ENCODE measurements at places on chromosomes 16 and 17.

DNA sequence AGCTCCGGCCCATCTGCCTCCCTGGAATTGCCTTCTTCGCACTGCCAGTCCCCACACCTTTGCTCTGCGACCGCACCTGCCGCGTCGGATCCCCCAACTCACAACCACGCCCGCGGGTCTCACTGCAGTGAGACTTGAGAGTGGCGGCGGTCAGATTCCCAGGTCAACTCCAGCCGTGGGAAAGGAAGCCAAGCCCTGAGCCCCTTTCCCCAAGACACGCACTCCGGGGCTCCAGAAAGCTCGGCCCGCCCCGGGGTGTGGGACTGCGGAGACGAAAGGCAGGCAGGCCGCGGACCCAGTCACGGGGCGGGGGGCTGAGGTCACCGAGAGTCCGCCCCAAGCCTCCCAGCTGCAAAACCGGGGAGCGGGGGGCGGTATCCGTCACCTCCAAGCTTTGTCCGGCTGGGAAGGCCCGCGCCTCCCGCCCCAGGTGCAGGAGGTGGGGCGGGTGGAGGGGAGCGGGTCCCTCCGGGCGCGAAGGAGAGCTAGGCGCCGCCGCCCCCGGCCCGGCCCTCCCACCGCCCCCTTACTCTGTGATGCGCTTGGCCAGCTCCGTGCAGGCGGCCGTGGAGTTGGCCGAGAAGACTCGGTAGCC, 615 bp downstream of the PRPSAP1 start:
- no peak for DNase-seq

DNA sequence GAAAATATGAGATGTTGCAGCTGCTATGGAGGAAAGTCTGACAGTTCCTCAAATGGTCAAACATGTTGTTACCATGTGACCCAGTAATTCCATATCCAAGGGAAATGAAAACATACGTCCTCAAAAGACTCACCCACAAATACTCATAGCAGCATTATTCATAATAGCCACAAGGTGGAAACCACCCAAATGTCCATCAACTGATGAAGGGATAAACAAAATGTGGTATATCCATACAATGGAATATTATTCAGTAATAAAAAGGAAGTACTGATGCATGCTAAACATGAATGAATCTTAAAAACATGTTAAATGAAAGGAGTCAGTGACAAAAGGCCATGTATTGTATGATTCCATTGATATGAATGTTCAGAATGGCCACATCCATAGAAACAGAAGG, 140.2 kb downstream of the PITPNC1 start:
- DNase-seq, result no peak

GRCh38 chr17:76252040-76252954, 12.0 kb upstream of the RNF157 start:
- DNase-seq, result no peak

DNA sequence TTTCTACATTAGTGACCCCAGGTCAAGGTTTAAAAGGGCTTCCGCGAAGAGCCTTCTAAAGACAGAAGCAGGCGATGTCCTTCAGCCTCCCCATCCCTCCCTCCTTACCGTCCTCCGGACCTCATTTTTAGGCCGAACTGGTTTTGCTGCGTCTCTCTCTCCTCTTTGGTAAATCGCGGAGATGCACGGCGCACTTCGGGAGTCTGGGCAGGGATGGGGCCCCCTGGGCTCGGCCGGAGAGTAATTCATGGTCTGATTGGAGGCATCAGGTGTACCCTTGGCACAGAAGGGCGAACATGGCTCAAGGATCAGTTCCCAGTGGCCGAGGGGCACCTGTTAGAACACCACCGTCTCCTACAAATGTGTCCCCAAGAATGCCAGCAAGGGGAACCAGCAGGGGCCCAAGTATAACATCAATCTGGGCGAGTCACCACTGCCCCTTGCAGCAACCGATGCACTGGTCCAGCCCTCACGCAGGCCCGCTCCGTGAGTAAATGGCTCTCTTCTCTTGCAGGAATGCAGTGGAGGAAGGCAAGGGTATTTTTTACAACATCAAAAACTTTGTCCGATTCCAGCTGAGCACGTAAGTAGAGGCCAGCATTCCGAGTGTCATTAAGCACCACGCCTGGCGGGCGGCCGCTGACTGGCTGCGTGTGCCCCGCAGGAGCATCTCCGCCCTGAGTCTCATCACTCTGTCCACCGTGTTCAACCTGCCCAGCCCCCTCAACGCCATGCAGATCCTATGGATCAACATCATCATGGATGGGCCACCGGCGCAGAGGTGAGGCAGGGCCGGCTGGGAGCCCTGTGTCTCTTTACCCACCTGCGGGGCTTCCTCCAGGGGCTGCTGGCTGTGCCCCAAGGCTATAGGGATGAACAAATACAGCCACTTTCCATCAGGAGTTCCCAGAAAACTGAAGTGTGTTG, 45.6 kb downstream of the MEAK7 start:
- DNase-seq, result no peak

DNA sequence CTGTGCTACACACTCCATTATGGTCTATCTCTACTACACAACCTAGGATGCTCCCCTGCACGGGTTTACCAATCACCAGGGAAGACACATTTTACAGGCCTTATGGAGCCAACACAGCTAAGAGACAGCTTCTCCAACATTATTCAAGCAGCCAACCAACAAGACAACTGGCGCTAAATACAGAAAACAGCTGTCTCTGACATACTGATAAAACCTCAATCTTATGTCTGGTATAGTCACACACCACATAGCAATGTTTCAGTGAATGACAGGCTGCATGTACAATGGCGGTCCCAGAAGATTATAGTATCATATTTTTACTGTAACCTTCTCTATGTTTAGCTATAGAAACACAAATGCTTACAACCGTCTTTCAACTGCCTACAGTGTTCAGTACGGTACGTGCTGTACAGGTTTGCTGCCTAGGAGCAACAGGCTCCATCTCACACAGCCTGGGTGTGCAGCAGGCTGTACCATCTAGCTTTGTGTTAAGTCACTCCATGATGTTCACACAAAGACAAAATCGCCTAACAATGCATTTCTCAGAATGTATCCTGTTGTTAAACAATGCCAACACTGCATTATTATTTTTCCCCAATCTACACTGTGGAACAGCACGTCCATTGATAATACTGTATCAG, 10.9 kb downstream of the USP22 start:
- no peak for DNase-seq

- DNase-seq, result no peak
Observed at GRCh38 chr16:54359555-54359954, 73.0 kb upstream of the IRX3 start.

DNA sequence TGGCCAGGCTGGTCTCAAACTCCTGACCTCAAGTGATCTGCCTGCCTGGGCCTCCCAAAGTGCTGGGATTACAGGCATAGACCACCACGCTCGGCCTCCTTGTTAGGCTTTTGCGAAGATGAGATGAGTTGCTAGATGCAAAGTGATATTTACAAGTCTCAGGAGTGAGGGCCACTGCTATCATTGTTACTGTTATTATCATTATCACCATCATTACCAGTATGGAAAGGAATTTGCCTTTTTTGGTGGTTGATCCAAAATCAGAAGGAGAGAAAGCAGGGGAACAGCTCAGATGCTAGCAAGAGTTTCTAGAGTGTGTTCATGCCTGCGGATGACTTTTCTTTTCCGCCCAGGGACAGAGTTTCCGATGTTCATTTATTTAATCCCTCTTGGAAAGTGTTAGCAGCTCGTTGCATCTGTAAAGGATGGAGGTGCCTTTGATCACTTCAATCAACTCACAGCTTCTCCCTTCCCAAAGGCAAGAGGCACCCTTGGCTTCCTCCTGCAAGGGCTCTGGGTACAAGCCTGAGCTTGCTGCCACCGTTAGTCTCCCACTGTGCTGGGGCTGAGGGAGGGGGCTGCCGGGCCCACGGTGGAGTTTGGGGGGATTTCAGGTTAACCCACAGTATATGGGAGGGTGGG, 21.6 kb downstream of the ITPRIPL2 start:
- no peak for DNase-seq

GRCh38 chr17:41579484-41580243, 7.0 kb downstream of the KRT14 start:
- DNase-seq, result peak; percentile 85

DNA sequence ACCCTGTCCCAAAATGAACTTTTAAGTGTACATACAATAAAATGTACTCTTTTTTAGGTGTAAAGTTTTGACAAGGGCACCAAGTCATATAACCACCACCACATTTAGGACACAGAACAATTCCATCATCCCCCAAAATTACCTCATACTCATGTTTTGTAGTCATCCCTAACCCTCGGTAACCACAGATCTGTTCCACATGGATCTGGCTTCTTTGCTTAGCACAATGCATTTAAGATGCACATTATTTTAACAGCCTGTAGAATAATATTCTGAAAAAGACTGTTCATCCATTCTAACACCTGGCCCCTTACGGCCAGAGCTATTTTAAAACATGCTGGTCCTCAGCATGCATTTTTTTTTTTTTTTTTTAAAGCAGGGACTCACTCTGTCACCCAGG, 25.2 kb upstream of the CFAP20 start:
- DNase-seq, result no peak

GRCh38 chr17:3641014-3641413, 4.5 kb downstream of the CTNS start:
- DNase-seq, result no peak

DNA sequence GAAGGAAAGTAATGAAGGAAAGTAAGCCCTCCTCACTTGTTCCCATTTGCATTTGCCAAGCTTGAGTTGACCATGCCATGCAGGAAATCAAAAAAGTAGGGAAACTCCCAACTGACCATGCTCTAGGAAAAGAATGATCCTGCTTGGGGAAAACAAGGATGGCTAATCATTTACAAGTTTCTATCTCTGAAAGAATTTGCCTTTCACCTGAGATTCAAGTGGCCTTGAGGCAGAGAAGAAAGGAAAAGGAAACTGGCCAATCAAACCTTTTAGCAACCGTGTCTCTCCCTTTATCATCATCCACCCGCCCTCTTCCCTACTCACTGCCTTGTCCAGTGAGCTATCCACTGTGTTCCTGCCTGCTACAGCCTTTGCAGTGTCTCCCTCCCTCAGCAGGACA, 757.2 kb upstream of the SOX9 start:
- DNase-seq, result no peak

GRCh38 chr16:15399317-15399716, 3.8 kb downstream of the MPV17L start:
- no peak for DNase-seq

DNA sequence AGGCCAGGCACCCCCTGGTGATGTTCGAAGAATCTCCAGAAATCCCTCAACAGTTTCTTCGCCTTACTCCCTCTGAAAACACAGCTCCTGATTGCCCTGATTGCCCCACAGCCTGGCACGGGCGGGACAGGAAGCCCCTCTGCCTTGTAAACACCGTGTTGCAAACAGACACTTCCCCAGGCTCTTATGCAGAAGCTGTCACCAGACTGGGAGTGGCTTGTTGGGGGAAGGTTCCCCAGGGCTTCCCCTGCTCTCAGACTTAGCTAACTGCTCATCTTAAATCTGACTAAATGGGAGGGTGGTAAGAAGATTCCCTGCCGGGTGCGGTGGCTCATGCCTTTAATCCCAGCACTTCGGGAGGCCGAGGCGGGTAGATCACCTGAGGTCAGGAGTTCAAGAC, 11.2 kb downstream of the PIK3R5 start:
- no peak for DNase-seq

DNA sequence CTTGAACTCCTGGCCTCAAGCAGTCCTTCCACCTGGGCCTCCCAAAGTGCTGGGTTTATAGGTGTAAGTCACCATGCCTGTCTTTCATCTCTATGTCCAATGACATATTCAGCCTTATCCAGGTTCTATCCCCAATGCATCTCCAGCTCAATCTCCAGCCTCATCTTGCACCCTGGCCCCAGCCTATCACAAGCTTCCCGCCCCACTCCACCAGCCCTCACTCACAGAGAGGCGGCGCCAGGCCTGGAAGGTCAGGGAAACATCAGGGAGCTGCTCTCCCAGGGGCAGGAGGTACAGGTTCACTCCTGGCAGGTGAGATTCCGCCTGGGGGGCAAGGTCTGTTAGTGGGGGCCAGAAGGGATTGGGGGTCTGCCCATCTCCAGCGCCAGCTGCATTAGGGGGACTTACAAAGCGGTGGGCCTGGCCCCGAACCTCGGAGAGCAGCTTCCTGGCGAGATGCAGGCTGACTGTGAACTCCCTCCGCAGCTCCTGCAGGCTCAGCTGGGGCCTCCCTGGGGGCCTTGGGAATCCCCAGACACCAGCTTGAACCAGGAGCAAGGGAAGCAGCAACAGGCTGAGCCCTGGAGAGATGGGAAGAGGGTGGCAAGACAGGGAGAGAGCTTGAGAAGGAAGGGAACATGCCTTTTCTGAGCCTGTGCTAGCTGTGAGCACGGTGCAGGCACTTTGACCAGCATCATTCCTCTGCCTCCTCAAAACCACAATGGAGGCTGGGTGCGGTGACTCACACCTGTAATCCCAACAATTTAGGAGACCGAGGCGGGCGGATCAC, 3.0 kb downstream of the IL27 start:
- no peak for DNase-seq

DNA sequence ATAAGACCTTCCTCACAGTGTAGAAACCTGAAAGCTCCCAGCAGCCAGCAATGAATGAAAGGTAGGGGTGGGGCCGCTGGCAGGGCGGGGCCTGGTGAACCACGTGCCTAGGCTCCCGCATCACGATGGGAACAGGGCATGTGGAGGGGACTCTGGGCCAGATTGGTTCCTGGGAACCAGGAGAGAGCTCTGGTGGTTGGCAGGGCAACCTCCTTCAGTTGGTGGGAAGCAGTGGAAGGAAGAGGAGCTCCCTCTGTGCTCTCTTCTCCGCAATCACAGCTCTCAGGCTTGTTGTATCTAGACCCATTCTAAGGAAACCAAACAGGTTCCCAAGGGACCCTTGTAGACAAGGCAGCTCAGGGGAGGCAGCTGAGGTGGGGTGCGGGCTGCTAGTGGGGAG, 10.5 kb downstream of the GGA2 start:
- DNase-seq, result no peak

- DNase-seq, result no peak
Observed at GRCh38 chr17:7045492-7046126, 1.7 kb upstream of the SLC16A11 start.

GRCh38 chr17:57281887-57282286, 25.6 kb downstream of the MSI2 start:
- no peak for DNase-seq

DNA sequence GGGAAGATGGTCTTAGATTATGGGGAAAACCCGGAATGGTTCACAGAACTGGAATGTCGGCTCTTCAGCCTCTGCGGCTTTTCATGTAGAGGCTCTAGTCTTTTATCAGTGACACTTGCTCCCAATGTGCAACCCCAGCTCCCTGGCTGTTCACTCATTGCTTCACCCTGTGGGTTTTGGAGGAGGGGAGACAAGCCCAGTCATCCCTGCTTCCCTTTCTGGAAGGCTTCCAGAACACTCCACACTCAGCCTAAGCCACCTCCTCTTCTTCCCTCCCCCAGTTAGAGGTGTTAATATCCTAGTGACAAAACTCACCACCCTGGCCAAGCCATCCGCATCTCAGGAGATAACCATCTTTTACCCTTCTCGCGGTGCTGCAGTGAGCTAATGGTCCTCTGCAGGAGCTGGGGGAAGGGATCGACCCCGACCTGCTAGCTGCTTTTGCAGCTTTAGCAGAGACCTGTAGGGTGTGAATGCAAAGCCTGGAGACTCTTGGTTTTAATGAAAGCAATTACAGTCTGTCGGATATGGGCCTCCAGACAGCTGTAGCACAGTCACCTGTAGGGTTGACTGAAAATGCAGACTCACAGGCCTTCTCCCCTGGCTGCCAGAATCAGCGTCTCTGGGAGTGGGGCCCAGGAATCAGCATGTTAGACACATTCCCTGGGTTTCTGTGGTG, 24.3 kb upstream of the LASP1NB start:
- DNase-seq, result no peak

GRCh38 chr17:20992987-20993862, 49.6 kb downstream of the USP22 start:
- DNase-seq, result no peak
